ENCODE measurements at places on chromosomes 1 and 21. TPM values are rescaled to one million over a fixed set of nuclear protein-coding genes. Genes with fewer than 3 reads are reported as not detected.

The YOD1 gene
- total RNA-seq, result 9.6 TPM

The CFAP107 gene
- not detected for total RNA-seq

The WDR47 gene
- 11.3 TPM for total RNA-seq

The ATP6V1G3 gene
- total RNA-seq, result not detected

The KCNH1 gene
- total RNA-seq, result 2.1 TPM

The BTBD8 gene
- 0.70 TPM for total RNA-seq

The LDLRAD2 gene
- total RNA-seq, result 0.12 TPM

The ACTL8 gene
- total RNA-seq, result 1.8 TPM

The OTUD7B gene
- total RNA-seq, result 12.0 TPM

The RAB42 gene
- total RNA-seq, result 3.9 TPM

The DDR2 gene
- 0.47 TPM for total RNA-seq
